ENCODE measurements at places on chromosomes 4 and X.

DNA sequence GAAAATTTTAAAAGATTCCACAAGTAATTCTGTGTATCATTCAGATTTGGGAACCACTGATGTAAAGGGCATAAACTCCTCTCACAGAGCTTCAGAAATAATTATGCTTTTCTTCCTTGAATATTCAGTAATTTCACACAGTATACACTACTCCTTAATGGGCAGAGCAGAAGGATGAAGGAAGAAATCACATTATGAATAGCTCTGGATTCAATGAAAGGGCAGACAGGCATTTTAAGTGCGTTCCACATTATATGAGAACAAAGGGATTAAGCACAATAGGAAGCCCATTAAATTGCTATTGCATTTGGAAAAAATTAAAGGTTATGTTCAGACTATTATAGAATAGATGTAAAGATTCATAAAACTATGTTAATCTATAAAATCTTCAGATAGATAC, 142.6 kb downstream of the PDHA2 start:
- no peak for DNase-seq

DNA sequence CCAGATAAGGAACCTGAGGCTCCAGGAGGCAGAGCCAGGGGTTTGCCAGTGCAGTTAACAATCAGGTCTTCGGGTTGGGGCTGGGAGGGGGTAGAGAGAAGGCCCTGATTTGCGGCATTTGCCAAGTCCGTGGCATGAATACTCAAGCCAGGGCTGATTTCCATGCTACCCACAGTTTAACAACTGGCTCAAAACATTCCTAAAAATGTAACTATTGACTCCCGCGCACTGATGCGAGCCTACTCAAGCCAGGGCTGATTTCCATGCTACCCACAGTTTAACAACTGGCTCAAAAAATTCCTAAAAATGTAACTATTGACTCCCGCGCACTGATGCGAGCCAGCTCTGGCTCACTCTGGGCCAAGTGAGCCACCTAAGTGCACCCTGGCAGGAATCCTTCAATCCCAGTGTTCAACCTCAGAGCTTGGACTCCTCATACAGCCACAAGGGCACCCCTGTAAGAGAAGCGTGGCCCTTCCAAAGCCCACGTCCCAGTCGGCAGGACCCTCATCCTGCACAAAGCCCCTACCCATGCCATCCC, 75.6 kb downstream of the PPP2R2C start:
- no peak for DNase-seq

- DNase-seq: peak; percentile 99
These were observed 104.2 kb downstream of the AFF1 start for GRCh38 chr4:87038837-87039615.

GRCh38 chr4:67037504-67038227, 507.6 kb downstream of the CENPC start:
- no peak for DNase-seq

DNA sequence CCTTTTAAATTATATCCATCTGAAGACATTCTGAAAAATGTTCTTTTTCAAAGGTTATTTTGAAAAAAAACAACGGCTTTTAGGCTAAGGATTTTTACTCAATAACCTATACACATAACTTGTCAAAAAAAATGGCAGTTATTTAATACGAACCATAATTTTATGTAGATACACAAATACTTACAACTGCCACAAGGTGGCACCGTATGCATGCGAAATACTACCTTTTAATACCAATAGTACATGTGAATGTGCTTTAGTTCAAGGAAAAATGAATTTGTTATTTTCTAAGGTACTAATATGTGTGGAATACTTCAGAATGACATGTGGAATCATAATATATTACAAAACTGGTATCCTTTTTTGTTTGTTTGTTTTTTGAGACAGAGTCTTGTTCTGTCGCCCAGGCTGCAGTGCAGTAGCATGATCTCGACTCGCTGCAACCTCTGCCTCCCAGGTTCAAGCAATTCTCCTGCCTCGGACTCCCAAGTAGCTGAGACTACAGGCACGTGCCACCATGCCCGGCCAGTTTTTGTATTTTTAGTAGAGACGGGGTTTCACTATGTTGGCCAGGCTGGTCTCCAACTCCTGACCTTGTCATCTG, 4.6 kb upstream of the MAD2L1 start:
- DNase-seq: peak; percentile 68

- DNase-seq: no peak
These were observed 8.0 kb upstream of the LOC101059915 start for GRCh38 chrX:71659342-71659741.

DNA sequence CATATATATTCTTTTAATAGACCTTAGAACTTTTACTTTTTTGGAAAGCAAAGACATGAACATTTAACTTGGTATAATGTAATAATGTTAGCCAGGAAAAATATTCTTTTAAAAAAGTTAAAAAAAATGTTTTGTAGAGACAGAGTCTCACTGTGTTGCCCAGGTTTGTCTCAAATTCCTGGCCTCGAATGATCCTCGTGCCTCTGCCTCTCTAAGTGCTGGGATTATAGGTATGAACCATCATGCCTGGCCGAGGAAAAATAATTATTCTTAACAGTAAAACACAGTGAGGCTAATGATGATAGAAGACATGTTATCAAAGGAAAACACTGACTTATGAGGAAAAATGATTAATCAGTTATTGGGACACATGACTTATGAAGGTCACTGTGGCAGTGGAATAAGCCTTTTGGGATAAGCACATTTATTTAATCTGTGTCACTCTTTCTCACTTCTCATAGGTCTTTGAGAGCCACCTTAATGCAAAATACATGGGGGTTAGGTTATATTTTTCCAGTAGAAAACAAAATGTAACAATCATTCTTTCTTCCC, 6.0 kb upstream of the BMP2K start:
- DNase-seq: no peak

- DNase-seq: no peak
These were observed 60.2 kb upstream of the MSN start for GRCh38 chrX:65607070-65607742.

DNA sequence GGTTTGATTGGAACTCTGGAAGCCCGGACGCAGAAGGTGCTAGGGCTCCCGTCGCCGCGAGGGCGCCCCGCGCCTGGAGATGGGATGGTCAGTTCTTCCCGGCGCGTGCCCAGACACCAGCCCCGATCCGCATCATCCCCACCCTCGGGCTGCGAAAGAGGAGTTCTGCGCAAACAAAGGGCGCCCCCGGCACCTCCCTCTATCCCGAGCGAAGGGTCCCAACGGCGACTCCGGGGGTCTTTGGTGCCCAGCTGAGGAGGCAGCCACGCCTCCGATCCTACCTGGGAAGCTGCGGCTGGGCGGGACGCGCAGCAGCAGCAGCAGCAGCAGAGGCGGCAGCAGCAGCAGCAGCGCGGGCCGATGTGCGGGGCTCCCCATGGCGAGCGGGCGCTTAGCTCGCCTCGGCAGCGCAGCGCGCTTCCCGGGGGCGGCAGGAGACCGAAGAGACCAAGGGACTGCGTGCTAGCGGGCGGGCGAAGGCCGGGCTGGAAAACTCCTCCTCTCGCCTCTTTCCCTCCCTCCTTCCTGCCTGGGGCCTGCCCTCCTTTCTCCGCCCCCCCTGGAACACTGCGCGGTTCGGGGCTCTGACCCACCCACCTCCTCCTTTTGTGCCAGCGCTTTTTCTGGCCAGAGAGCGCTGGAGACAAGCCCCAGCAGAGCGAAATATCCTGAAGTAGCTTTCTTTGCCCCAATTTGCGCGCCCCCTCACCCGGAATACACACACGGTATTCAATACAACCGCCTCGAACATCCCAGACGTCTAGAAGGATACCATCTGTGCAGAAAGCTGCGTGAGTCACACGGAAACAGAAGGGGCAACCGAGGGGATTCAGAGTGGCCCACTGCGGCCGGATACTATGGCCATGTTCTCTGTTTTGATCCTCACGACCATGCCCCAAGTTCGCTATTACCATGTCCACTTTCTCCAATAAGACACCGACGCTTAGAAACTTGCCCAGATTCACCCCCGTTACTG, at the start of gene SRPX:
TSS of gene SRPX (minus strand) at position 457 of the 976 bp plus-strand sequence. CDS start at position 378, 79 bp downstream.
- peak; percentile 46 for DNase-seq

GRCh38 chr4:121740796-121741409, 24.1 kb downstream of the SMIM43 start:
- no peak for DNase-seq

GRCh38 chrX:135425026-135425965, 3.6 kb downstream of the SMIM10L2A start:
- no peak for DNase-seq

GRCh38 chr4:125266901-125267604, 47.7 kb upstream of the FAT4 start:
- DNase-seq: peak; percentile 31

DNA sequence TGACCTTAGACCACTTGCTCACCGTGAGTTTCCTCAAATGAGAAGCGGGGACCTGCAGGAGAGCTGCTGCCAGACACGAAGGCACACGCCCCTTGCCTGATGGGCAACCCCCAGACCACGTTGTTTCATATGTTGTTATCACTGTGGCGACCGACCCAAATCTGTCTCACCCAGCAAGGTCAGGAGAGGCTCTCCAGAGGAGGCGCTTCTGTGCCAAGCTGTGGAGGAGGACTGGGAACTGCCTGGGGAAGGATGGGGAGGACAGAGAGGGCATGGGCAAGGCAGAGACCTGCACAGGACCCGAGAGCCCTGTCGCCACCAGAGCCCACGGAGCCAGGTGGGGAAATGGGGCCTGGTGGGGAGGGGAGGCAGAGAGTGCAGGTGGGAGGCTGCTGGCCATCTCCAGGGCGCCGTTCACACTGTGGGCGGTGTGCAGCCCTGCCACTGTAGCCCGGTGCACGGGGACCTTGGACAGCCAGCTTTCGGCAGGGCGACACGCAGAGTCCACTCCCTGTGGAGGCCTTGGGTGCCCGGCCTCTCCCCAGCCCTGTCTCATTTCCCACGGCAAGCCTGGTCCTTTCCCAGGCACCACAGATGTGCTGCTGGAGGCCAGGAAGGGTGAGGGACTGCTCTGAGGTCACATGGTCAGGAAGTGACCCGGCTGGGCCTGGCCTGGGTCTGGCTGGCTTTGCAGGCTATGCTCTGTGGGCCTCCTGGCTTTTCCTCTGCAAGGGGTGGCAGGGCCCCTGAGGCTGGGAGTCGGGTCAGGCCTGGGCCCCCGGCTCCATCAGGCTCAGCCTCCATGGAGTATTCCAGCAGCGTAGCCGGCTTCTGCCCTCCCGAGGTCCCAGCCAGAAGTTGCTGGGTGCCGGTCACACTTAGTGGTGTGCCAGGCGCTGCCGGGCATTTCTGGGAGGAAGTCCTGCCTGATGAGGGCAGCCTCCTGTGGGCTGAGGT, 3.2 kb downstream of the HTRA3 start:
- no peak for DNase-seq

GRCh38 chr4:19684084-19684483, 567.6 kb upstream of the SLIT2 start:
- DNase-seq: no peak

GRCh38 chr4:47639531-47639930, 154.5 kb downstream of the ATP10D start:
- DNase-seq: peak; percentile 93

- no peak for DNase-seq
These were observed 582.3 kb downstream of the KCNIP4 start for GRCh38 chr4:21366312-21366711.

GRCh38 chr4:55409468-55410171, 13.9 kb downstream of the TMEM165 start:
- DNase-seq: peak; percentile 79

DNA sequence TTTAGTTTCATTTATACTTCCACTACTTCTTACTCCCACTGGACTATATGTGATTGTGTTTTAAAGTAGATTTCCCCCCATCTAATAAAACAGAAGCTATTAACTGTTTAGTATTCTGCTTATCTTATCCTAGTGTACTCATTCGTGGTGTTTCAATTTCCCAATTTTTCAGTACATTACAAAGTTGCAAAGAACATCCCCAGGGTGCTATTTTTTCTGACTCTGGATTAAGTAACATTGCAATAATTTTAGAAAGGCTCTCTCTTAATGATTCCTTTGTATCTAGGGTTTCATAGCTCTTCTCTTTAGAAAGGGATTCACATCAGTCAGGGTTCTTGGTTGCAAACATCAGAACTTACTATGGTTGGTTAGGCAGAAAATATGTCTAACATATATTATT, 317.9 kb upstream of the DIPK2B start:
- DNase-seq: no peak

- DNase-seq: no peak
These were observed 329.5 kb downstream of the KCTD8 start for GRCh38 chr4:44118971-44119680.

- DNase-seq: no peak
These were observed 3.9 kb upstream of the DTHD1 start for GRCh38 chr4:36277533-36277932.

- DNase-seq: peak; percentile 21
These were observed 87.5 kb upstream of the PTPN13 start for GRCh38 chr4:86506591-86506990.

DNA sequence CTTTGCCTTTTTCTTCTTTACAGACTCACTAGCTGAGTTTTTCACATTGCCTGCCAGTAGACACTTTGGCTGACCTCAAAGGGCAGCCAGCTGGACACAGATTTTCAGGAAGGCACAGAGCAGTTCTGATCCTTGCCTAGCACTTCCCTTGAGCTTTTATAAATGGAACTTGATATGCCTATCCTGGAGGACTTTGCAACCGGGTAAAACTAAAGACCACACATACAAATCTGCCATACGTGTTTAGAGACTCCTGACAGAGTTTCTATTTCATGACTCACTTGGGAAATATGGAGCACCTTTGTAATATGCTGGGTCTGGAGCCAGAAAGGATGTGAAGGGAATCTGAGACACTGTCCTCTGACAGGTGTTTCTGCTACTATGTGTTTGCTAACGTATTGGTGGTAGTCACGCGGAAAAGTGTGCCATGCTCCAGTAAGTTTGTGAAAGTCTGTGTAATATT, 56.7 kb upstream of the RASSF6 start:
- peak; percentile 52 for DNase-seq

DNA sequence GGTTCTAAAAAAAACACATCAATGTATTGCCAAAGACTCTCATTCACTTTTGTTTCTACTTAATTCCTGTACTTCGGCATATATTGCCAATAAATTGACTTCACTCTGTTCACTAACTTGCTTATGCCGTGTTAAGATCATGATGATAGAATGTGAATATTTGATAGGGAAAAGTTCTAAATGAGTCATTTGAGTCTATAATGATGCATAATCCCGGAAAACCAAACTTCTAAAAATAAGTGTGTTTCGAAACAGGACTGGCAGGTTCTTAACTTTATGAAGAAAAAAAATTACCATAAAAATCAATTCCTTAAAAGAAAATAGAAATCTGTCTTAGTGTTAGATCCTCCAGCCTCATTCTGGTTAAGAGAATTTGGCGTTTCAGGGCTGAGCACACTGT, 387.5 kb upstream of the FTHL17 start:
- DNase-seq: no peak

GRCh38 chrX:150926791-150927190, 28.3 kb upstream of the CD99L2 start:
- DNase-seq: no peak

DNA sequence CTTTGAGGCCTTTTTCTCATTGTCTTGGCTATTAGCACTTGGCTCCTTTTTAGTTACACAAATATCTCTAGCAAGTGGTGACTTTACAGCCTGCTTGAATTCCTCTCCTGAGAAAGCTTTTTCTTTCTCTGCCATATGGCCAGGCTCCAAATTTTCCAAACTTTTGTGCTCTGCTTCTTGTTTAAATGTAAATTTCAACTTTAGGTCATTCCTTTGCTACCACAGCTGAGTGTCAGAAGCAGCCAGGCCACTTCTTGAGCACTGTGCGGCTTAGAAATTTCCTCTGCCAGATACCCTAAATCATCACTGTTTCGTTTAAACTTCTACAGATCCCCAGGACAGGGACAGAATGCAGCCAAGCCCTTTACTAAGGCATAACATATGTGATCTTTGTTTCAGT, 222.4 kb downstream of the FBXO8 start:
- no peak for DNase-seq

- DNase-seq: no peak
These were observed 145.7 kb downstream of the RELL1 start for GRCh38 chr4:37540486-37540885.
